ENCODE measurements at places on chromosomes 6 and 20.

- DNase-seq = peak; percentile 45
Observed at GRCh38 chr6:89117211-89118108, at the start of gene SRSF12. SRSF12 (minus strand) TSS chr6:89118071; CDS start chr6:89117887, 184 bp downstream.

DNA sequence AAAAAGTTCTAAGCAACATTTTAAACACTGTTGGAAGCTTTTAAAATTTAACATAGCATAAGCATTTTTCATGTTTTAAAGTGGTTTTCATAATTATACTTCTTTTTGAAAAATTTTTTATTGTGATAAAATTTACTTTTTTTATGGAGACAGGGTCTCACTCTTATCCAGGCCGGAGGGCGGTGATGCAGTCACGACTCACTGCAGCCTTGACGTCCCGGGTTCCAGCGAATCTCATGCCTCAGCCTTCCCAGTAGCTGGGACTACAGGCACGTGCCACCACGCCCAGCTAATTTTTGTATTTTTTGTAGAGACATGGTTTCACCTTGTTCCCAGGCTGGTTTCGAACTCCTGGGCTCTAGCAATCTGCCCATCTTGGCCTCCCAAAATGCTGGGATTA is 46.1 kb upstream of the TULP4 start:
- no peak for DNase-seq

- no peak for DNase-seq
Observed at GRCh38 chr20:23135449-23136420, 49.6 kb upstream of the CD93 start.

GRCh38 chr20:63101781-63102720 is 95.3 kb upstream of the BHLHE23 start:
- peak; percentile 75 for DNase-seq

GRCh38 chr6:24154121-24154520 is 28.1 kb downstream of the NRSN1 start:
- no peak for DNase-seq

GRCh38 chr6:78749326-78749725 is 118.0 kb upstream of the IRAK1BP1 start:
- DNase-seq = no peak

- no peak for DNase-seq
Observed at GRCh38 chr6:121760745-121761144, 325.3 kb downstream of the GJA1 start.

DNA sequence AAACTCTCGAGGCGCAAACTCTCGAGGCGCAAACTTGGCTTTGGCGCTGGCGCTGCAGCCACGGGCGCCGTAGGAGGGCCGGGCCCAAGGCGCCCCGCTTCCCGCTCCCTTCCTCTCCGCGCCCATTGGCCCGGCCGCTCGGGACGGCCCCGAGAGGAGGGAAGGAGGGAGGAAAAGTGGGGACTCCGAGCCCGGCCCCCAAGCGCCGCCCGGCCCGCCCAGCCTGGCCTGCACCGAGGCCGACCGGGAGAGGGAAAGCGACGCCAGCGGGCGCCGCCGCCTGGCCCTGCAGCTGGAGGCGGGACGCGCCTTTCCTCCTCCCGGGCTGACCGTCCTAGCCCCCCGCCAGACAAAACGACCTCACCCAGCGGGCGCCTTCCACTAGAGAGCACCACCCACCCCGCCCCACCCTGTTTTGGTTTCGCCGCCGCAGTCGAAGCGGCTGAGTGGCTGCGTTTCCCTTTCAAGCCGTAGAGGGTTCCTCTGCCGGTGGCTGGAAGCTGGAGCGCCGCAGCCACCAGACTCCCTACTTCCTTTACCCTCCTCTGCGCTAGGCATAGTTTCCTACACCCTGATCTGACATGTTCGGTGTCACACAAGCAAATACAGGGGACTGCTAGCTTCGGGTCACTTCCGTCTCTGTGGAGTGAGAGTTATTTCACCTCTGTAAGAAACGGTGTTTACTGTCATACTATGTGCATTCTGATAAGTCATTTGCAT is at the start of gene MBOAT1:
Gene MBOAT1 (minus strand): TSS at position 78 of the 720 bp plus-strand sequence. CDS start 235 bp downstream, outside the sequence.
- DNase-seq = peak; percentile 58

DNA sequence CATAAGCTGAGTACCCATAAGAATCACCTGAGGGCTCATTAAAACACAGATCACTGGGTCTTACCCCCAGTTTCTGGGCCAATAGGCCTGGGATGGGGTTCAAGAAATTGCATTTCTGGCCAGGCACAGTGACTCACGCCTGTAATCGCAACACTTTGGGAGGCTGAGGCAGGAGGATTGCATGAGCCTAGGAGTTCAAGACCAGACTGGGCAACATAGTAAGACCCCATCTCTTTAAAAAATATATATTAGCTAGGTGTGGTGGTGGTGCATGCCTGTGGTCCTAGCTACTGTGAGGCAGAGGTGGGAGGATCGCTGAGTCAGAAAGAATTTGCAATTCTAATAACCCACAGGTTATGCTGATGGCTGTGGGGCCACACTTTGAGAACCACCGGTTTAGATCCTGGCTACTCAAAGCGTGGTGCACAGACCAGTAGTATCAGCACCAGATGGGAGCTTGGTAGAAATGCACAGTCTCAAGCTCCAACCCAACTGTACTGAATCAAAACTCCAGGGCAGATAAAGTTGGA is 2.0 kb downstream of the CCM2L start:
- DNase-seq = no peak

Measured in activated naive CD4-positive, alpha-beta T cell treated with anti-CD3 and anti-CD28 coated beads, Interleukin-2, amount 50 U/mL, for 16 hours (primary cell).